Effector CD4-positive, alpha-beta T cell (primary cell): ENCODE measurements at places on chromosomes 7 and 10.

GRCh38 chr10:133326223-133326551, 10.5 kb downstream of the CALY start:
- no peak for DNase-seq

DNA sequence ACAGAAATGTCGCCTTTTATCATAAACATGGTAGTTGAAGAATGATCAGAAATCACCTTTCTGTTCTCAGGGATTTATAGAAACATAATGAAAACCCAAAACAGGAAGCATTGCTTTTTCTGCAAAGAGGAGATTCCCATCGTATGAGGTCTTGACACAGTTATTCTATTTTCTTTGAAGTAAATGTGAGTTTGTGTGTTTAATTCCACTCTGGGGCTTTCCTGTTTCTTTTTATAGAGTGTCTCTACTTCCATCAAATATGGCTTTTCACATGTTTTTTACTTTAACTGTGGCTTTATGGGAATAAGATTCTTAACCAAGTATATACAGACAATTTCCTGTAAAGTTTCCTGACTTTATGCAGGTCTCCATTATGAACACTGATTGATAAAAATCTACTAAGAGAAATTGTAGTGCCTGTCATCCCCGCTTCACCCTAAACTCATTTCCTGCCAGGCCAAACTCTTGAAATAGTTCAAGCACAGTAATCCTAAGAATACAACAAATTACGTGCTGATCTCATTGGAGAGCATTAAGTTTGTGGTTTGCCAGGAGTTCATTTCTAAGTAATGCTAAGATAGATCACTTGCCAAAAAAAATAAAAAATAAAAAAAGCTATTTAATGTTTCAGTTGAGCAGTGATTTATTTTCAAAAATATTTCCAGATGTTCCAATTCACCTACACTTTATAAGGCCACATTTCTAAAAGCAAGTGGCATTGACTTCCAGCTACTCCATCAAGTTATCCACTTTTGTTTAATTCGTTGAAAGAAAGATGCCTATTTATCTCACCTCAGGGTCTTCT, 52.2 kb upstream of the SEC61G start:
- DNase-seq: no peak

- no peak for DNase-seq
Observed at GRCh38 chr7:155454183-155455112, 3.5 kb upstream of the EN2 start.

GRCh38 chr7:121186746-121187145, 142.1 kb upstream of the WNT16 start:
- DNase-seq: no peak

- no peak for DNase-seq
Observed at GRCh38 chr7:48691788-48692187, 232.6 kb upstream of the CDC14C start.

- no peak for DNase-seq
Observed at GRCh38 chr7:30524545-30524944, 19.9 kb upstream of the GGCT start.

DNA sequence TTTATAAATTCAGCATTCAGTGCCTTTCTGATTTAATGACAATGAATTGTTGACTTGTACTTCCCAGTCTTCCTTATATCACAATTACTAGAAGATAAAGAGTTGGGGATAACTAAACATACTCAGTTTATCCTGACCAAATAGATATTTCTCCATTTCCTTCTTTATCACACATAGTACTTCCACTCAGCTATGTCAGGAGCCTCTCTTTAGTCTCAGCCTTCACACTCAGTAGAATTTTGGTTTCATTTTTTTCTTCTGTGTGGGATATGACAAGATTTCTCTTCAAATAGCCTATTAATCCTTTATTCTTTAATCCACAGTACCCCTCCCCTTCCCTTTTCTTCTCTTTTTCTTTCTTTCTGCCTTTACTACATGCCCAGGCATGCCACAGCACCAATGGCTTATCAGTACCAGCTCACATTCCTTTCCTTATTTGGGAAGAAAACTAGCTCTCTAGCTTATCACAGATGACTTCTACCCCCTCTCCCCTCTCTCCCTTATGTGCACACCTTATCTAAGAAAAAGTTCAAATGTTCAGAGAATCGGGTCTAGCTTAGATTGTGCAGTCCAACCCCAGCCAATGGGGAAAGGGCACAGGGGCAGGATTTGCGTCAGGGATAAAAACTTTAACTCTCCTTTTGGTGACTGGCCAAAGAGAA, 109.0 kb downstream of the PHF14 start:
- DNase-seq: no peak

- no peak for DNase-seq
Observed at GRCh38 chr7:49670991-49671390, 102.4 kb upstream of the VWC2 start.

DNA sequence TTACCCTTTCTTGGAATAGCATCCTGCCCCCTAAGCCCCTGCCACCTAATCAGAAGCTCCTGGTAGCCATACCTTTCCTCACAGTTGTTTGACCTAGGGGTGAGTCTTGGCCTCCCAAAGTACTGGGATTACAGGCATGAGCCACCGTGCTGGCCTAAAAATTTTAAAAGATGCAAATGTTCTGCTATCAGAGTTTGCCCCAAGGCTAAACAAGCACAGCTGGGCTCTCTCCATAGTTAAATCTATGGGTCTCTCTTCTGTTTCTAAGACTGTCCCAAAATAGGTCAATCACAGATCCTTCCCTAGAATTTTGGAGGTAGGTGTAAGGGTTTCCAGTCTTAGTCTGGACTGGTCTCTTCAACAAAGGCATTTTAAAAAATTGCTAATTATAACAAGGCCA, 12.9 kb upstream of the UBN2 start:
- no peak for DNase-seq

DNA sequence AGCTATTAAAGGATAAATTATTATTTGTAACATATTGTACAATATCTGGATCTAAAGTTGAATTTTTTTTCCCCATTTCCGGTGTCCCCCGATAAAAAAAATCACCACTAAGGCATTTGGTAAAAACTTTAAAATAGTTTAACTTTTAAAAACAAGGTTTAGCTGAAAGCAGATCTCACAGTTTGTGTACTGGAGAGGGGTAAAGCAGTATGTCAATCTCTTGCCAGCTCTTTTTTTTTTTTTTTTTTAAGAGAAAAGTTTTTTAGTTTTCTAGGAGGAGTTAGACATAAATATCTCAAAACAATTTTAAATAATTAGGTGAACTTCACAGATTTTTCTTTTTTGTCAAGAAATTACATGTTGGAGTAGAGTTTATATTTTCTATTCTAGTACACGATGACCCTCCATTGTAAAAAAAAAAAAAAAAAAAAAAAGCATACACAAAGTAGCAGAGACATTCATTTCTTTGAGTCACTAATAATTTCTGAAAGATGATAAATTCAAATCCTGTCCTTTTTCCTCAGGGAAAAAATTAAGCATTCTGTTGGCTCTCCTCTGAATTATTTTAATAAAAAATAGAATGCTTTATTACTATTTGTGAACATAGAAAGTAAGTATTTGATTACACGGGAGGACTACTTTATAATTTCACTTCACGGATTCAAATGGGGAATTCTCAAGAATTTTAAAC, 1.9 kb upstream of the HBP1 start:
- DNase-seq: no peak
